ENCODE measurements at places on chromosomes 2 and 18.
A peak's percentile ranks its signal among the peaks of the same experiment; 100 is the strongest.

- peak; percentile 45 for DNase-seq
Measured at GRCh38 chr2:197011801-197012641, 85.5 kb upstream of the PGAP1 start.

GRCh38 chr2:31054842-31055388 lies 83.3 kb downstream of the GALNT14 start:
- no peak for DNase-seq

- DNase-seq, result no peak
Measured at GRCh38 chr2:121617042-121617599, 32.1 kb downstream of the CLASP1 start.

DNA sequence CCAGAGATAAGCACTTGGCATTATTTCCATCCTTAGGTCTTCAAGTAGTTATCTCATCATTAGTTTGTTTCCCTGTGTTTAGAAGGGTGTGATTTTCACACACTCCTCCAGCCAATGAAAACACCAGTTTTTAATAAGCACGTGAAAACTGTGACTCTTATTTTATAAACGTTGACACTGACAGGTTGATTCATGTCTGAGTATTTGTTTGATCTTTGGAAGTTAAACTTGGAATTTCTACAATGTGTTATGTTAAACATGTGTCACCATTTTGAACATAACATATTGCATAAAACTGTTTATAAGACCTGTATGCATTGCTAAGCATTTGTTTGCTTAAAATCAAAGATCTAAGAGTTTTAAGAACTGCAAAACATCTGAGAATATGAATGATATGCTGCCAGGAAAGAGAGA lies 27.6 kb downstream of the SLC40A1 start:
- no peak for DNase-seq

DNA sequence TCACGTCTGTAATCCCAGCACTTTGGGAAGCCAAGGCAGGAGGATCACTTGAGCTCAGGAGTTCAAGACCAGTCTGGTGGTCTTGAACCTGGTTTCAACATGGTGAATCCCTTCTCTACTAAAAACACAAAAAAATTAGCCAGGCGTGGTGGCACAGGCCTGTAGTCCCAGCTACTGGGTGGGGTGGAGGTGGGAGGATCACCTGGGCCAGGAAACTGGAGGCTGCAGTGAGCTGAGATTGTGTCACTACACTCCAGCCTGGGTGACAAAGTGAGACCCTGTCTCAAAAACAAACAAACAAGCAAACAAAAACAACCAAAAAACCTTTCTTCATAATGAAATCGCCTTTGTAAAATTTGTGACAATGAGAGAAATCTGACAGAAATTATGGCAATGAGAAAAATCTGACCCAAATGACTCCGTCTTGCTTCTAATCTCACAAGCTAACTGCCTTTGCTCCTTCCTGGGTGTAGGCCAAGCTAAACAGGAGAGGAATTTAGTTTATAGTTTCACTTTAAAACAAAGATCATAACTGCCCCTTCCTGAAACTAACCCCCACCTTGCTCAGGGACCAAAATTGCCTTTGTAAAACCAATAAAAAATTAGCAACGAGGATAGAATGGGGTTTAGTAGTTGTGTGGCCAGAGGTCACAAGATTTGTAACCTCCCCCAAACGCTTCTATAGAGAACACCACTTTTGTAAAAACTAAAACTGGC lies 60.7 kb upstream of the KIF5C start:
- DNase-seq, result no peak

DNA sequence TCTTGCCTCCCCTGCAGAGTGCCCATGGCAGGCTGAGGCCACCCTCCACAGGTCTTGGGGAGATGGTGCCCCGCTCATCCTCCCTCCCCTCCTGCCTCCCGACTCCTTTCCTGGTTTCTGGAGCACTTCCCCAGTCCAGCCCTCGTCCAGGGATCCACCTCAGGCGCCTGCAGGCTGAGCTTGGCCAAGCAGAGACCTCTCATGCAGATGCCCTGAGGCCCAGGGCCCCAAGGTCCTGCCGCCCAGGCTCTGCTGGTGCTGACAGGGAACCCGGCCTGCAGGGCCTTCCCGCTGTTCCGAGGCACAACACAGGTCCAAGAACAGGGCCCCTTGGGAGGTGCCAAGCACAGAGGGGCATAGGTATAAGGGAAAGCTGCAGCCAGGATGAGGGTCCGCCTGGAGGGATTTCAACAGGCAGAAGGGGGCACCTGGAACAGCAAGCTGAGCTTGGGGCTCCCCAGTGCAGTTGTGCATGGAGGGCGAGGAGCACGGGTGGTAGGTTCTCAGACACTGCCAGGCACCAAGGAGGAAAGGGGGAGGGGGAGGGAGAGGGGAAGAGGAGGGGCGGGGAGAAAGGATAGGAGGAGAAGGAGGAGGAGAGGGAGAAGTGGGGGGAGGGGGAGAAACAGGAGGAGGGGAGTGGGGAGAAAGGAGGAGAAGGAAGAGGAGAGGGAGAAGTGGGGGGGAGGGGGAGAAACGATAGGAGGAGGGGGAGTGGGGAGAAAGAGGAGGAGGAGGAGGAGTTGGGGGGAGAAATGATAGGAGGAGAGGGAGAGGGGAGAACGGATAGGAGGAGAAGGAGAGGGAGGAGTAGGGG lies 1.2 kb upstream of the ANO7 start:
- DNase-seq, result no peak

DNA sequence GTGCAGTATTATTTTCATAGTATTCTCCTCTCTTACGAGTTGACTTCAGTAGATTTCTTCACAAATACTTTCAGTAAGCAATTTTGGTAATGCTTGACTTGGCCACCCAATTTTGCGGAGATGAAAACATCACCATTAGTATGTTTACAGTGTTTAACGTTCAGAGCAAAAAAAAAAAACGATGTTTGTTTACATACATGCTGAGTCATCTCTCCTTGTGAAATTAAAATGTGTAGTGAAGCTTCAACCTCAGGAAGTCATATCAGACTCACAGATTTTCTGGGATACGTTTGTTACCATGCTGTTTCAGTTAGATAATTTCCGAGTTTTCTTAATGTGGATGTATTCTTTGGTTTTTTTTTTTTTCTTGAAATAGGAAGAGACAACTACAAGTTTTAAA lies 100.1 kb downstream of the CTNNA2 start:
- DNase-seq, result peak; percentile 5

DNA sequence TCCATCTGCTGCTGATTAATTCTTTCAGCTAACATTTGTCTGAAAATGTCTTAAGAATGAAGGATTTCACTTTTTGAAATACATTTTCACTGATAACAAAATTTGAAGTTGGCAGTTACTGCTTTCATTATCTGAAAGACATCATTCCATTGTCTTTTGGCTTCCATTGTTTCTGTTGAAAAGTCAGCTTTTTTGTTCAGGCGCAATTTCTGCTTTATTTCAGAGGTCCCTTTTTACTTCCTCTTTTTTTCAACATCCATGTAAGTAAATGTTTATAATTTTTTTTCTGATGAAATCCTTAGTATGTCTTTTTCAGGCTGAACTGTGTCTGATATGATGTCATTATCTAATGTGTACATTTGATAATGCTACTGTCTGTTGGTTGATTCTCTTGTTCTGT lies 184.2 kb downstream of the RND3 start:
- DNase-seq, result no peak

DNA sequence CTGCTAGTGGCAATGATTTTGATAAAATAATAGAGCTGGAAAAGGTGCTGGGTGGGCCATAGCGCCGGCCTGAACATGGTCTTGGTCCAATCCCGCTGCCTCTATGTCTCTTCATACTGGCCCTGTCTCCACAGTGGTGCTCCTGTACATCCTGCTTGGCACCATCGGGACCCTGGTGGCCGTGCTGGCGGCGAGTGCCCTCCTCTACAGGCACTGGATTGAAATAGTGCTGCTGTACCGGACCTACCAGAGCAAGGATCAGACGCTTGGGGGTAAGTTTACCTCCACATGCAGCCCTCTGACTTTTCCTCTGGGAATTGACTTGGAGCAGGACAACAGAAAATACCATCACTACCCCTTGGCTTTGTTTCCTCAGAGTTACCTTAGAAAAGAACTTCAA lies 24.0 kb downstream of the IL18RAP start:
- no peak for DNase-seq

GRCh38 chr18:39681061-39681460 lies 2115.5 kb upstream of the CELF4 start:
- peak; percentile 74 for DNase-seq

DNA sequence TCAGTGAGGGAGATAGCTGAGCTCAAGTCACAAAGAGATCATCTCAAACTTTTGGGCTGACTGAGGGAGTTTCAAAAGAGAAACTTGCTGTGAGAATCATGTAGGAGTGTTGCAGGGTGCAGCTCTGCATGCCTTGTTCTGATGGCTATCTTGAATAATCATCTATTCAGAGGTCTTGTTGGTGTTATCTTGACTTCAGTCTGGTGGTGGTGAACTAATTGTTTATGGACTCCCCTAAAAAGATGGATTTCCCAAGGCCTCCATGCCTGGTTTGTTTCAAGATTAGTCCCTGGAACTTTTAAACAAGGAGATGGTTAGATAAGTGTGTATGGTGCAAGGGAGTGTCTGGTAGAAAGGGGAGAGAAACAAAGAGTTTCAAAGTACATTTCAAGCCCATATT lies 29.8 kb downstream of the SLC39A6 start:
- no peak for DNase-seq

GRCh38 chr18:49070552-49070951 lies 119.8 kb upstream of the SMAD7 start:
- no peak for DNase-seq

- DNase-seq, result no peak
Measured at GRCh38 chr18:48749768-48750167, 201.0 kb downstream of the SMAD7 start.

GRCh38 chr18:49460976-49461601 lies 644 bp upstream of the DYM start:
- no peak for DNase-seq

- no peak for DNase-seq
Measured at GRCh38 chr18:12359515-12359927, 17.5 kb downstream of the AFG3L2 start.

GRCh38 chr2:75421986-75422385 lies 138.8 kb downstream of the EVA1A start:
- no peak for DNase-seq

DNA sequence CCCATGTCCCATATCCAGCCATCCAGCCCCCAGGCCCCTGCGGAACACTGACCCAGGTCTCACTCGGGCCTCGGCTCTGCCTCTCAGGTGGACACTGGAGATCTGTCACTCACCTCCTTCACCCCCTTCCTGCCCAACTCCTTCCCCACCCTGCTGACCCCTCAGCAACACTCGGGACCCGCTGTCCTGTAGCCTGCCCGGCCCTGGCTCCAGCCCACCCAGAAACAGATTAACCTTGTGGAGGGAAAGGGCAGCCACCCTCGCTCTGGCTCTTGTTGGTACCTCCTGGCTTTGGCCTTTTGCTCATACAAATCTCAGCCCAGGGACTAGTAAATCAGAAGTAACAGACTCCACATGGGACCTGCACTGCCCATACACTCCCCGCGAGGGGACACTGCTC lies 29.8 kb upstream of the PRLH start:
- no peak for DNase-seq

GRCh38 chr18:39500306-39500705 lies 1934.7 kb upstream of the CELF4 start:
- DNase-seq, result no peak

DNA sequence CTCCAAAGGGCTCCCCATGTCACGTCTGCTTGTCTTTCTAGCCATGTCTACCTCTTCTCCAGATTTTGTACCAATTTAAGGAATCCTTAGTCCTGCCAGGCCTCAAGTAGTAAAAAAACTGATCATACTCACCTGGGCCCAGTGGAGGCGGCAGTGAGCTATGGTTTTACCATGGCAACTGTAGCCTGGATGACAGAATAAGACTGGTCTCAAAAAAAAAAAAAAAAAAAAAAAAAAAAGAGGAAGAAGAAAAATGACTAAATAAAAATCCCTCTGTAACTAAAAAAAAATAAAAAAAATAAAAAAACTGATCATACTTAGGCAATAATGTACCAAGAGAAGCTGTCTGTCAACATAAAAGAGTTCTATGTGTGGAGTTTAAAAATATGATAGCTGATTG lies 221.6 kb downstream of the NR4A2 start:
- DNase-seq, result no peak

- DNase-seq, result peak; percentile 51
Measured at GRCh38 chr2:219252900-219253752, at the start of gene TUBA4B. Gene TUBA4B (plus strand): TSS chr2:219253243. CDS start chr2:219253408, 165 bp downstream.

- no peak for DNase-seq
Measured at GRCh38 chr2:216590780-216591179, 42.4 kb upstream of the IGFBP2 start.

DNA sequence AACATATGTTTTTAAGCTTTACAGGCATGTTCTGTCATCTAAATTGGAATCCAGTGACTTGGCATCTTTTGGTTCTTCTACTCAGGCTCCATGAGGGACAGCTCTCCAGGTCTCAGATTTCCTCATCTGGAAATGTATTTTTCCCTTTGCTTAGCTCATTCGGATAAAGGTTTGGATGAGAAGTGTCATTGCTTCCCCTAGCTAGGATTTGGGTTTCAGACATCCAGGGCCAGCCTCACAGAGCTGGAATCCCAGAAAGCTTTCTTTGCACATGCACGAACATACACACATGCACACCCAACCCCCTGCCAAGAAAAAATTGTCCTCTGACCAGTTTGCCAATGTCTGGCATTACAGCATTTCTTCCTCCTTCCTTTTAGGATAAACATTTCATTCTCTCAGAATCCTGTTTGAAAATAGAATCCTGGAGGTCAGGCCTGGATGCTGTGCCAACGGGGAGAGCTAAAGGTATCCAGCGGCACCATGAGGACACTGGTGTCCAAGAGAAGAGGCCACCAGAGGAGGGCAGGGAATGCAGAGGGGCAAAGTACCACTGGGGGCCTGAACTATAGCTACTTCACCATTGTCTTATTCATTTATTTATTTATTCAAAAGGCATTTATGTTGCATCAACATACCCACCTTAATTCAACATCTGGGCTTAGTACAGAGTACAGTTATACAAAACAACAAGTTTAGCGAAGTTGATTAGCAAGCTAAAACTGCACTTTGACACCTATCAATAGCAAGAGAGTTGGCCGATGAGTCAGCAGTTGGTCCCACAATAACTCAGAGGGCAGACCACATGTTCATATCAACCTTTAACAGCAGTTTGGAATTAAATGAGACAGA lies 97.9 kb upstream of the ATL2 start:
- no peak for DNase-seq

DNA sequence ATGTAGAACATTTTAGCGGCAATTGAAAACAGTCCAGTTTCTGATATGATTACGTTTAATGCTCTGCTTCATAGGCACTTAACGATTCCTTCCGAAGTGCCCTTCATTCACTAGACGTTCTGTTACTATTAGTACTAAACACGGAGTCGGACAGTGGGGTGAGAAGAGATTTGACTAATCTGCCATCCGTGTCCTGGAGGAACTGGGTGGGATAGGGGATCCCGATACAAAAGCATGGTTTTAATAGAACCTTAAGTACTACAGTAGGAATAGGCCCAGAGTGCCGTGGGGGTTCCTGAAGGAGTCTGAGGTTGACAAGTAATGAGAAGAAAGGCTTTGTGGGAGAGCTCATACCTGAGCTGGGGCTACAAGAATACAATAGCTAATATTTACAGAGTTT lies 631 bp downstream of the MORN2 start:
- no peak for DNase-seq

DNA sequence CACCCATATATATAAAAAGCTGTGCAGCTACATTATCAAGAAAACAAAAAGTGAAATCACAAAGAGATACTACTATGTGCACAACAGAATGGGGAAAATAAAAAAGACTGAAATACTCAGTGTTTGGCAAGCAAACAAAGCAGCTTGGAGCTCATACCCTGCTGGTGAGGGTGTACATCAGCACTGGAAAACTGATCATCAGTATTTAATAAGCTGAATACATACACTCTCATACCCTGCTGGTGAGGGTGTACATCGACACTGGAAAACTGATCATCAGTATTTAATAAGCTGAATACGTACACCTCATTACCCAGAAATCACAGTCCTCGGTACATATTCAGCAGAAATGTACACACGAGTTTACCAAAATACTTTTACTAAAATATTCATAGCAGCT lies 220.8 kb downstream of the SPP2 start:
- no peak for DNase-seq
